ENCODE measurements at places on chromosomes 6 and 20.

DNA sequence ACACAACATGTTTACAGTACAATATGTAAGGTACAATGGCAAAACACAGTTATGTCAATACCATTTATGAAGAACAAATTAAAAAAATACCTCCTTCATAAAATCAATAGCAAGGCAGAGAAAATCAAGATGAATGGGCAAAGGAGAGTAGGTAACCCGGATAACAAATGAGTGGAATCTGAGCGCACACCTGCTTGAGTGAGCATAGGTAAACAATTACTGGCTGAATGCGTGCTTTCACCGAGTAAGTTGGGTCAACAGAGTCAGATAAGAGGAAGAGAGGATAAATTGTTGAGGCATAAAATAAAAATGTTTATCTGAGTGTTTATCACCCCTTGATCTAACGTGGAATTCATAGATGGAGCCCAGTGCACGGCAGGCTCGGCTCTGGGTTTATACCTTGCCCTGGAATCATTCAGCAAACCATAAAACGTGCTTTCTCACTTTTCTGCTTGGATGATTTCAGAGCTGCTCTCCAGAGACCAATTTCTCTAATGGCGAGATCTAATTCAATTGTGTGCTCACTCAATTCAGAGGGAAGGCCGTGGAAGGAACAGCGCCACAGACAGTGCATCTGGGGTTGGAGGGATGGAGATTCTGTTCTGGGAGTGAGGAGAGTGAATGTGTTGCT is 224.8 kb upstream of the MAP3K7 start:
- DNase-seq, result peak; percentile 80

GRCh38 chr20:38831049-38831691 is 25.7 kb downstream of the PPP1R16B start:
- no peak for DNase-seq

DNA sequence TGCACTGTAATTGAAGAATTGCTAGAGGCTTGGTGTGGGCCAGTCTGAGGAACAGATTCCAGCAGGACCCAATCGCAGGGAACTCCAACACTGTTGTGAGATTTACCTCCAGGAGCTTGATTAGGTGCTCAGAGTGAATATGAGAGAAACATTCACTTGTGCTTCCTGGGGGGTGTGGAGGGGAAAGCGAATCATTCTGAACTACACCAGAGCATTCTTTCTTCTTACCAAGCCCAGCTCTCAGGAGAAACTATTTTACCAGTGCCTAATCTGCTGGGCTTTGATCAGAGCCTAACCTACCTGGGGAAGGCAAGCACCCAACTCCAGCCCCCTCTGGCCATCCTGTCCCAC is 7.4 kb upstream of the SIRPB1 start:
- DNase-seq, result no peak

- DNase-seq, result no peak
Observed at GRCh38 chr6:75419416-75419815, 74.2 kb downstream of the FILIP1 start.

GRCh38 chr20:63183422-63184146 is 32.3 kb downstream of the YTHDF1 start:
- DNase-seq, result peak; percentile 10

GRCh38 chr6:9521152-9521530 is 893.7 kb downstream of the TFAP2A start:
- no peak for DNase-seq

DNA sequence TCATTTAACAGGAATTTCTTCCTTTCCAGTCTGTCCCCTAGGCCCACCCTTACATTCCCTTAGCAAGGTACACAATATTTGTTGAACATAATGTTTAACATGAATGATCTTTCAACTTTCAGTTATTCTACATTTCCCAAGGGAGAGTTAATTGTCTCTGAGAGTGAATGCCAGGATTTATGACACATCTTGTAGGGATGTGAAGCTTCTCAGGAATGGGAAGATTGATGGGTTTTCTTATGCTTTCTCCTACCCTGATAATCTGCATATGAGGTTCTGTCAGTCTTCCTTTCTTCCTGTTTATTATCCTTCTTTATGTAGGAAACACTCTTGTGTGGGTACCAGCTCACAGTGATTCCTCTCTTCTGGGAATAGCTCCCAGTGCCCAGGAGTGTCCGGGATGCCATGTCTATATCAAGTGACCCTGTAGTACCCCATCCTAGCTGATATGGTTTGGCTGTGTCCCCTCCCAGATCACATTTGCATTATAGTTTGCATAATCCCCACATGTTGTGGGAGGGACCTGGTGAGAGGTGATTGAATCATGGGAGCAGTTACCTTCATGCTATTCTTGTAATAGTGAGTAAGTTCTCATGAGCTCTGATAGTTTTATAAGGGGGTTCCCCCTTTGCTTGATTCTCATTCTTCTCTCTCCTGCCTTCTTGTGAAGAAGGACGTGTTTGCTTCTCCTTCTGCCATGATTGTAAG is 7.1 kb upstream of the FYN start:
- DNase-seq, result no peak

GRCh38 chr6:7537565-7538174 is 3.8 kb upstream of the DSP start:
- DNase-seq, result no peak
